ENCODE measurements at places on chromosomes 4 and X.

DNA sequence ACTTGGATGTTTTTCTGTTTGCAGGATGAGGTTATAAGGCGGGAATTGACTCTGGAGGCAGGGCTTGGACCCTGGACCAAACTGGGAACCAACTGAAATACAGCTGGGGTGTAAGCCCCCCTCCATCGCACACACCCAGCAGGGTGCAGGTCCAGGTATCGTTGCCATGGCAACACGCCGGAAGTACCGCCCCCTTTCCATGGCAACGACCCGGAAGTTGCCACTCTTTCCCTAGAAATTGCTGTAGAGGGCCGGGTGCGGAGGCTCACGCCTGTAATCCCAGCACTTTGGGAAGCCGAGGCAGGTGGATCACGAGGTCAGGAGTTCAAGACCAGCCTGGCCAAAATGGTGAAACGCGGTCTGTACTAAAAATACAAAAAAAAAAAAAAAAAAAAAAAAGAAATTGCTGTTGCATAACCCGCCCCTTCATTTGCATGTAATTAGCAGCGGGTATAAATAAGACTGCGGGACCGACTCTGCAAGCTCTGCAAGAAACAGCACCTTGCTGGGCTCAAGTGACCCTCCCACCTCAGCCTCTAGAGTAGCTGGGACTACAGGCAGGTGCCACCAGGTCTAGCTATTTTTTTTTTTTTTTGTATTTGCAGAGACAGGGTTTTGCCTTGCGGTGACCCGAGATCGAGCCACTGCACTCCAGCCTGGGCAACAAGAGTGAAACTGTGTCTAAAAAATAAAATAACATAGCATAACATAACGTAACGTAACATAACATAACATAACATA is 139.6 kb downstream of the CRLF2 start:
- no peak for DNase-seq

GRCh38 chr4:9812501-9813340 is 31.3 kb downstream of the DRD5 start:
- DNase-seq = peak; percentile 44

- no peak for DNase-seq
These were observed 26.0 kb upstream of the TAF9B start for GRCh38 chrX:78165425-78165824.

DNA sequence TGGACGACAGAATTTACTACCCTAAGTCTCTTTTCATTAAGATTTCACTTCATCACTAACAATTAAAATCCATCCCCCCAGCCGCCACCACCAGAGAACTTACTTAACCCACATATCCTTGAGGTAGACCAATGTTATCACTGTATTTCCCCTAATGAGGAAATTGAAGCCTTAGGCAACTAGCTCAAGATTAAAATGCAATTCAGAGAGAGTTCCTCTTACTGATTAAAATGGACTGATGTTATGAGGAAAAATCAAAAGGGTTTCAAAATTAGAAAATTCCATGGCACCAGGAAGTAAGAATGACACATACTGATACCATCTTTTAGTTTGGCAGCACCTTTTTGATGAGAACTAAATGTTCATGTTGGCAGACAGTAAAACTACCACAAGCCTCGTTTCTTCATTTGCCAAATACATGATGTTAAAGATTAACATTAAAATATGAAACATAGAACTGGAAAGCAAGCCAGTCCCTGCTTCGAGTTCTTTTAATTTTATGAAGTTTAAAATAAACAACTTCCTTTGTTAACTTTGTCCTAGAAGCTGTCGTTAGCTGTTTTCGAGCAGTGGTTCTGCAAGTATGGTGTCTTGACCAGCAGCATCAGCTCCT is 69.3 kb upstream of the CCDC160 start:
- no peak for DNase-seq

DNA sequence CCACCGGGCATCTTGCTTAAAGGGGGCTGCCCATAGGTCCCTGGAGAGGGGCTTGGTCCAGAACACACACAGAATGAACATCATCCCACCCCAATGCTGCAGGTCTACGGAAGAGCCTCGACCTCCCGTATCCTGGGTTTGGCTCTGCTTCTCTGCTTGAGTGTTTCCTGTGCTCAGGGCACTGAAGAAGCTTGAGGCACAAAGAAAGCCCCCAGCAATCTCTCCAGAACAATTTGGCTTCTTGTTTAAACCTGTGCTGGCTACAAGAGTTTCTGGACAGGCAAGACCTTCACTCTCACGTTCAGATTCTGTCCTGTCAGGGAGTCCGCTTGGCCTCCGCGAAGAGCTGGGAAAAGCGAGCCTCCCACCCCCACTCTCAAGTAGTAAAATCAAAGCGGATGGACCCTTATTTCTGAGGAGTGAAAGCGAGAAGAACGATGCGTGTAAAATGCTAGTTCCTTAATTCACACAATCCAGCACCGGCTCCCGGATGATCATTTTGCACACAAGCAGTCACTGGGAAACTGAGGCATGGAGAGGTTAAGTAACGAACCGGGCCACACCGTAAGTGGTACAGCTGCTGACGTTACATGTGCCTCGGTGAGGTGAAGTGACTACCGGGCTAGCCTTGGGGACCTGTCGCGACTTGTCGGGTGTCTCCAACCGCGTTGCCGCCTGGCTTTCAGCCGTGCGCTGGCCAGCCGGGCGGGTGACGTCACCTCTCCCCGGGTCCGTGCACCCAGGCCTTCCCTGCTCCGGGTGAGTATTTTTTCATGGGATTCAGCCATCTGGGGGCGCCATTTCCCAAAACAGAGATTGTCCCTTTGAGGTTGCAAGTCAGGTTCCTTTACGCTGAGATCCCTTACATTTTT is 3.1 kb upstream of the SFRP2 start:
- peak; percentile 92 for DNase-seq

- no peak for DNase-seq
These were observed 1020.5 kb upstream of the AGA start for GRCh38 chr4:178462710-178463109.

DNA sequence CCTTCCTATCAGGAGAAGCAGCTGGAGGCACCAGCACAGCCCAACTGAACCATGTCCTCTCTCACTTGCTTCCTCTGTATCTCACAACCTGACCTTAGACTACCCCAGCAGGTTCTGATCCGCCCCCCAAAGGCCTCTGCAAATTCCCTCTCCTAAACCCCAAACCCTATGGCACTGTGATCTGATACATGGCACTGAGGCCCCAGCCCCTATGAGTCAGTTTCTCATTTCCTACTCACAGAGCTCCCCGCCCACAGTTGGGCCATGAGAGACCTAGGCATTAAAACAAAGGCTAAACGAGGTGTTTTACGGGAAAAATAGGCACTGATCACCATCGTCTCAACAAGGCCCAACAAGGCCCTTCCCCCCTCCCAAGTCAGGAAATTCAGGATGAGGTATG is 19.1 kb downstream of the SASH3 start:
- DNase-seq = no peak

All from lung (tissue), 17 donors.